ENCODE measurements at places on chromosomes 1 and 21.

DNA sequence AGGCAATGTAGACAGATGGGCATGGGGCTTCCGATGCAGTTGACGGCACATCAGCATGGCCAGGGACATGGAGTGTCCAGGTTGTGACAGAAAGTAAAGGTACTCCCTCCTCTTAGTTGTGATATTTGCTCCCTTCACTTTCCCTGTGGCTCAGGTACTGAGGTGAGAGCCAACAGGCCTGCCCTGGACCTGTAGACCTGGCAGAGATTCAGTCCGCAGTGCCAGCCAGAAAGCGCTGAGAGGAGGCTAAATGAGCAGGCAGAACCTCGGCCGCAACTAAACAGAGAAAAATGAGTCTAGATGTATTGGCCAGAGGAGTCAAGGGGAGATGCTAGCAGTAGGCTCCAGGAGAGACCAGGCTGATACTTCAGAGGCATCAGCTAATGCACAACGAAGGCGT, 22.6 kb upstream of the KCNK2 start:
- no peak for DNase-seq

- no peak for DNase-seq
These were observed 32.6 kb upstream of the RD3 start for GRCh38 chr1:211524521-211524920.

DNA sequence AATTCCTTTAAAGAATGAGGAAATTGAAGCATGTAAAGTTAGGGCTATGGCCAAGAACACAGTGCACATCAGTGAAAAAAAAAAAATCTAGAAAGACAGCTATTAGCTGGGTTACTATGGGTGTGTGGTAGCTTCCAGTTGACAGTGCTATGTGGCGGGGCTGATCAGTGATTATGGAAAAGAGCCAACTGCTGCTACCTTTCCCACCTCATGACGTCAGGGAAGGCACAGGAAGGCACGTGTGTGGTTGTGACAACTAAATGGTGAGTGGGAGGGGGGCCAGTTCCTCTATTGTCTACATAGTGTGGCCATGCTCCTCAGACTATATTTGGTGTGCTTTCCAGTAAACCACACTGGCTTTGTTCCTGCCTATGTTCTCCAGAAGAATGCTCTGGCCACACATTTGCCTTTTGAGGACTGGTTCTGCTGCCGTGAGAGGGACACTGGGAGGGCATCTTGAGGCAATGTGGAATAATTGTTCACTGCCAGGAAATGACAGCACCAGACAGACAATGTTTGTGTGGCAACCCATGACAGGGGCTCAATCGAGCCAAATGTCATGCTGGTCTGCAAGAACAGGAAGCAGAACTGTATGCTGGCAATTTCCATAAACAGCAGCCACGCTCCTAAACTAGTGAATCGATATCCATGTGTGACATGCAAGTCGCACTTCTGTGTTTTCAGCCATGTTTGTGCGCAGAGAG, 3.0 kb upstream of the SDE2 start:
- peak; percentile 87 for DNase-seq

DNA sequence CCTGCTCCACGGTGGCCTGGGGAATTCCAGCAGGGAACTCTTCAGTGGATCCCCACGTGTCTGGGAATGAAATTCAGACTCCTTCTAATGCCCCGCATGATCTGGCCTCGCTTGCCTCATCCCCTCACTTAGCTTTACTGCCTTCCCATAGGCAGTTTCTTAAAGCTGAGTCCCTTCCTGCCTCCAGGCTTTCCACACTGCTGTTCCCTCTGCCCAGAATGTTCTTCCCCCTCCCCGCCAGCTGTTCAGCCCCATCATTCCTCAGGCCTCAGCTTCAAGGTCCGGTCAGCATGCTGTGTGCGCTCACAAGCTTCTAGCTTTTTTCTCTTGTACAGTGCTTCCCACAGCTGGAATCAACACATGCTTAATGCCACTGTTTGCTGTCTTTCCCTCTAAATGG, 54.9 kb upstream of the WASF2 start:
- DNase-seq: no peak

GRCh38 chr1:22273686-22274681, 131.1 kb upstream of the WNT4 start:
- no peak for DNase-seq

- DNase-seq: no peak
These were observed 247.0 kb downstream of the USP25 start for GRCh38 chr21:15976807-15977206.

DNA sequence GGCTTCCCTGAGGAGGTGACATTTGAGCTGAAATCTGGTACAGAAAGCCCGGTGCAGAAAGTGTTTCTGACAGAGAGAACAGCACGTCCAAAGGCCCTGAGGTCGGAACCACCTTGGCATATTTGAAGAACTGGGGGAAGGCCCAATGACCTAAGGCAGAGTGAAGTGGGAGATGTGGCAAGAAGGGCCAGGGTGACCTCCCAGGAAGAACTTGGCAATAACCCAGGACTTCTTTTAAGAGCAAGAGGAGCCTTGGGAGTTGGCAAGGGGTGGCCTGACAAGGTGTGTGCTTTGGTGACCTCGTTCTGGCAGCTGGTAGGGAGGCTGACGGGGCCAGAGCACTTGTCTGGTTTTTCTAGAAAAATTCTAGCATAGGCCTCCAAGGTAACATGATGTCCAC, 23.4 kb downstream of the TTC39A start:
- no peak for DNase-seq

- no peak for DNase-seq
These were observed at the start of gene RGS18 for GRCh38 chr1:192158181-192158580. TSS of gene RGS18 (plus strand) at chr1:192158462. CDS start at chr1:192158638, 176 bp downstream.

DNA sequence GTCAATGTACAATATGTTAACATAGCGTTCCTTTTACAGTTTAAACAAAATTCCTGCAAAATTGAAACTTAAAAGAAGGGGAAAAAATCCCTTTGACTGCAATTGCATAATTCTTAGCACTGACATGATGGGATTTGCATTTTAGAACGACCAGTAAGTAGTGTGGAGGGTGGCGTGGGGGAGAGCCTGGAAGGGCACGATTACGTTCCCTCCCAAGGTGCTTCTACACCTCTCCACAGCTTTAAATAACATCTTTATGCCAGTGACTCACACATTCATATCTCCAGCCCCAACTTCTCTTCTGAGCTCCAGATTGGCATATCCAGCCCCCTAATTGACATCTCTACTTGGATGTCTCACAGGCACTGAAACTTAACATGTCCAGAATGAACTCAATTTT, 64.3 kb downstream of the OLFML3 start:
- DNase-seq: no peak

DNA sequence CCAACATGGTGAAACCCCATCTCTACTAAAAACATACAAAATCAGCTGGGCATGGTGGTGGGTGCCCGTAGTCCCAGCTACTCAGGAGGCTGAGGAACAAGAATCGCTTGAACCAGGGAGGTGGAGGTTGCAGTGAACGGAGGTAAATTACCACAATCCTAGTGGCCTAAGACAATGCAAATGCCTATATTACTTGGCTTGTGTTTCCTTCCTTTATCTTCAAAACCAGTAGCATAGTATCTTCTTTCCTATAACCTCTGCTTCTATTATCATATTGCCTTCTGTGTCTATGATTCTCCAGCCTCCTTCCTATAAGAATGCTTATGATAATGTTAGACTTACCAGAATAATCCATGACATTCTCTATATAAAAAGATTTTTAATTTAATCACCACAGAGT, 156.2 kb upstream of the RGS18 start:
- DNase-seq: no peak

DNA sequence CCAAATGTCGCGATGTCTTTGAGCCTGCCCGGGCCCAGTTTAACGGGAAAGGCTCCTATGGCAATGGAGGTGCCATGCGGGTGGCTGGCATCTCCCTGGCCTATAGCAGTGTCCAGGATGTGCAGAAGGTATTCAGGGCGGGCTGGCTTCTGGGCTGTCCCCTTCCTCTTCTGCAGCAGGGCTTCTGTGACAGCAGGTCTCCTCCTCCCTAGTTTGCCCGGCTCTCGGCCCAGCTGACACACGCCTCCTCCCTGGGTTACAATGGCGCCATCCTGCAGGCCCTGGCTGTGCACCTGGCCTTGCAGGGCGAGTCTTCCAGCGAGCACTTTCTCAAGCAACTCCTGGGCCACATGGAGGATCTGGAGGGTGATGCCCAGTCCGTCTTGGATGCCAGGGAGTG, 3.0 kb downstream of the ADPRS start:
- DNase-seq: no peak

- no peak for DNase-seq
These were observed 29.5 kb downstream of the LDLRAP1 start for GRCh38 chr1:25572708-25573590.

DNA sequence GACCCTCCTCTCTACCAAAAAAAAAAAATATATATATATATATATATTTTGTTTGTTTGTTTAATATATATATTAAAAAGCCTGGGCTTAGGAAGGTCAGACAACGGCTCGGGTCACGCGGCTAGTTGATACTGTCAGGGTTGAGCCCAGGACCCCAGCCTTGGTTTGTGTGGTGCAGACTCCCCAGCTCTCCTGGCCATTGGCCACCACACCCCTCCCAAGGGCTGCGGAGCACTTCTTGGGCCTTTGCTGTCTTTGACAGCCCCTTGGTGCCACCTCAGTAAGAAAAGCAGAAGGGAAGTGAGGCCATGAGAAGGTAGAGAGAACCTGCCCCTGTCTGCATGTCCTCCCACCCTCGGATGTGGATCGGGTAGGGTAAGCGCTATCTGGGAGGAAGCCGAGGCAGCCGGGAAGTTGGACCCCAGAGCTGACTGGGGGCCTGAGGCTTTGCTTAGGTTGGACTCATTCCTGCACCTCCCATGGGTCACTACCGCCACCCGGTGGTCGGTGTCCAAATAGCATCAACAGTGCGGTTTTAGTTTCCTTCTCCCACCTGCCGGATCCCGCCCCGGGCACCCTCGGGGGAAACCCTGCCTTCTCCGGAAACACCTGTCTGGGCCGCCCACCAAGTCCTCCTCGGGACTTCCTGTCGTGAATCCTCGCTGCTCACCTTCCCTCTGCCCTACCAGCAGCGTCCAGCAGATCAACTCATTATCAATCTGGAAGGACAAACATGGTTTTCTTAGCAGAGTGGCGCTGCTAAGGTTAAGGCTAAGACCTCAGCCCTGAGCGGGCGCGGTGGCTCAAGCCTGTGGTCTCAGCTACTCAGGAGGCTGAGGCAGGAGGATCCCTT, 29.8 kb upstream of the GNPAT start:
- peak; percentile 80 for DNase-seq

- no peak for DNase-seq
These were observed 42.4 kb downstream of the GLUL start for GRCh38 chr1:182348961-182349747.

- DNase-seq: no peak
These were observed 100.1 kb upstream of the JUN start for GRCh38 chr1:58883888-58884482.

DNA sequence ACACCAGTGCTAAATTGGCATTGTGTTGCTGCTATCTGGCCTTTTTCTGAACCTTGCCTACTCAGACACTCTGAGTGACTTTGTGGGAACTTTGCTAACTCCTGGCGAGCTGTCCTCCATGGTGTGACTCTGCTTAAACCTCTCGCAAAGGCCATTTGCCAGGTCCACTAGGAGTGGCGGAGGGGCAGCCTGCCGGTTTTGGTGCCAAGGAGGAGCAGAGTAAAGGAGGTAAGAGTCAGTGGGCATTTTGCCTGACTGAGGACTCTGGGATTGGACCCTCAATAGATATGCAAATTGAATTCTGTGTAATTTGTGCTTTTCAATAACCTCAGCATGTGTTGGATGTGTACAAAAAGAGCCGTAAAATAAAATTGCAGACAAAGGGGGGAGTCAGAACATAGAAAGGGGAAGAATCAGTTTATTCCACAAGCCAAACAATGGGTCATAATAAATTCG, 386.6 kb upstream of the NFIA start:
- no peak for DNase-seq

- DNase-seq: peak; percentile 15
These were observed 1637.4 kb upstream of the PRMT6 start for GRCh38 chr1:105419030-105419429.

DNA sequence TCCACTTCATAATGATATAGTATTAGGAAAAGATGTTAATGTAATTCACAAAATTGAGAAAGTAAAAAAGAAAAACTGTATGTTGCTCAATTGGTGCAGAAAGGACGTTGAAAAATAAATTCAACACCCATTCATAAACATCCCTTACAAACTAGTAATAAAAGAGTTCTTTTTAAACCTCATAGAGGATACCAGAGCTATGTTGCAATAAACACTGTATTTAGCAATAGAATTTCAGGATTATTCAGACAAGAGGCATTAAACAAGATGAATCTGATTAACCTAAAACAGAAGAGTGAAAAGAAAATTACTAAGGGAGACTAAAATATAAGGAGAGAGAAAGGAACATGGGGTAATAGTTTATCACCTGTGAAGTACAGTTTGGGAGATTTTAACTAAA, 154.8 kb downstream of the NTPCR start:
- no peak for DNase-seq

DNA sequence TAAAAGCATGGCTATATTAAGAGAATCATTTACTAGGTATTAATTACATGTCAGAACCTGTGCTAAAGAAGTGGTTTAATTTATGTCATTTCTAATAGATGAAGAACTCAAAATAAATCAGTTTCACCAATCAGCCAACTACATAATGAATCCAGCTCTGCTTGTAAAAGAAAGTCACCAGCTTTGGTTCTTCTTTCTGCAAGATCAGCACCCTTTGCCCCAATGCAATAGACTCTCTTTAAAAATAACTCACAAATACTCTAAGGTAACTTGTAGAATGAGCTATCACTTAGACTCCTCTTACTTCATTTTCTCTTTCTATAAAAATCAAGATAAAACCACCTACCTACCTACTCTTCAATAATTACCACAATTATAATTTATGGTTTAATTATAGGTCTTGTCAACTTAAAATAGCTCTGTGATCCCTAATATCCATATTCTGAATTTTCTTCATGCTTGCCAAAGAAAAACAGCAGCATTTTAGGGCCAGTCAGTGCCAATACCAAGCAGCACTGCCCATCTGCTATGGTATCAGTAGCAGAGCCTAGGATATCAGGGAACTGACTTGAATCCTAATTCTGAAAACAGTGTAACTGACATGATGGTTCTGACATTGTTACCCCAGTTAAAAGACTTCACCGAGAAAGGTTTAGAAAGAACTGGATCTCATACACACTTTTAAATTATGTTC, 11.3 kb downstream of the SLC19A2 start:
- no peak for DNase-seq

DNA sequence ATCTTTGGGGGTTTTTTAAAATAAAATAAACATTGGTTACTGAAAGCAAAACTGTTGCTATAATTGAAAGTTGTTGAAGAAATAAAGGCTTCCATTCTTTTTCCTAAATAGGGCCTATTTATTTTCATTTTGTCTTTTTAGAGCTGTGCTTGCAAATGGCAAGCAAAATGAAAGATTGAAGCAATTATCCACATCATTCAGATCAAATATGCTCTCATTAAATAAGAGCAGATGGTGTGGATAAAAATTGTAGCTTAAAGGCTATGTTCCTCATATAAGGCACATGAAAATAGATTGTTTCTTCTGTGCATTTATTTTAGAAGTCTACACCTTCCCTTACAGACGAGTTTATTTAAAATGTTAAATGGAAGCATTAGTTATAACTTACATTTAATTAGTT, 1317.7 kb downstream of the MRPL39 start:
- peak; percentile 31 for DNase-seq
